ENCODE measurements at places on chromosomes 1 and 21.

DNA sequence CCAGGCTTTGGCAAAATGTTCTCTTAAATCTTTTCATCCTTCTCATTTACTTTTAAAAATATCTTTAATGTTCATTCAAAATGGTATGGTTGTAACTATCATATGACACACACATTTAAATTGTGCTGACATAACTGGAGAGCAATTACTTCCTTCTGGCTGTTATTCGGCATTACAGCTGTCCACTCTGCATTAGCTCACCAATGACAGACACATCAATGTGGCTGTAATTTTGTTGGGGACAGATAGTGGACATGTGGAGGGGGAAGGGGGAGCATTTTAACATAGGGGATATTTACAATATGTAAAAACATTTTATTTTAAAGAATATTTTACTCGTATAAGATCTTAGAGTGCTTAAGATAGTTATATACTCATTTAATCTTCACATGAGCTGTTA is 319.8 kb downstream of the HMCN1 start:
- no peak for DNase-seq

DNA sequence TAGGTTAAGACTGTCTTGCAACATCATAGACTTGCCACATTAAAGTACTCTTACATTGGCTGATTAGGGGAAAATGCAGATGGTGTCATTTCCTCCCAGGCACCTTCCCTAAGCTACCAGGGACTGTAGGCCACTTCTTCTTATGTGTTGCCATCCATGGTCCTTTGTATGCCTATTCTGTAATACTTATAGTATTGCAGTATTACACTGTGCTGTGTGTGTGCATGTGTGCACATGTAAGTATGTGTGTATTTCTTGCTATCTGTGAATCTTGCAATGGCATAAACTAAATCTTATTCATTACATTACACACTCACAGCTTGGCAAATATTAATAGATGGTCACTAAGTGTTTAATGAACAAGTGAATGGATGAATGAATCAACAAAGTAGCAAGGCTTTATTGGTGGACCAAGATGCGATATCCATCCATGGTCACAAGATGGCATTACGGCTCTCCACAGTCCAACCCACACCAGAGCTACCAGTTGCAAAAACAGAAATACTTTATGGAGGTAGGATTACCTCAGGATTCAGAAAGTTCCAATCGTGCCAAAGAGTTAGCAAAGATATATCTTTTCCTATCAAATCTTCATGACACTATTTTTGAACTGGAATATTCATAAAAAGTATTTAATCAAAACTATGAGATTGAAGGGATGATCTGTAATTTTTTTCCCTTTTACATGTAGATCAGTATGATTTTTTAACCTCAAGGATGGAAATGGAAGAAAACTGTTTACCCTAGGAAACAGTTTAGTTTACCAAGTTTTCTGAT is 160.2 kb downstream of the DENND1B start:
- DNase-seq: no peak

GRCh38 chr1:17084787-17085186 is 31.0 kb upstream of the SDHB start:
- DNase-seq: no peak

- DNase-seq: peak; percentile 81
These were observed at the start of the genes ANKRD34A and POLR3GL for GRCh38 chr1:145964328-145965118. Gene ANKRD34A, minus strand, starts transcription at chr1:145964575. Its CDS starts 2,816 bp downstream, at chr1:145961759. Gene POLR3GL, plus strand, starts transcription at chr1:145964690. Its CDS starts 10,176 bp downstream, at chr1:145974866.

Measured in activated CD8-positive, alpha-beta memory T cell treated with anti-CD3 and anti-CD28 coated beads for 1 hour (primary cell).